Ureter (tissue), 1 donor: ENCODE measurements at places on chromosomes 12 and 14. TPM values are rescaled to one million over a fixed set of nuclear protein-coding genes. Genes with fewer than 3 reads are reported as not detected.

PPFIA2 gene
- total RNA-seq = 18.5 TPM

DNA sequence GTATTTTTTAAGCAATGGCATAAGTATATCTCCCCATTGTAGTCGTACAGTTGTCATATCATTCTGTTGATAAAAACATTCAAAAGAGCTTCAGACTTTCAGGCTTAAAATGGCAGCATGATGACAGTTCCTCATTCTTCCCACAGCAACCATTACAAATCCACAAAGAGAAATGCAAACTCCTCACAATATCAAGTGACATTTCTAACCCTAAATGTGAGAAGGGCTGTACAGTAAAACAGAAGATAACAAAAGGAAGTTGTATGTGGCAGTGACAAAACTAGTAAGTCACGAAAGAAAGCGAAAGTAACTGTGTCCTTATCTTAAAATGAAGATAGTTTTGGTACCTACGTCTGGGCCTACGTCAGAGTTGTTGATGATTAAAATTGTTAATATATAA is 46.7 kb downstream of the GXYLT1 start:
- DNase-seq = no peak

DNA sequence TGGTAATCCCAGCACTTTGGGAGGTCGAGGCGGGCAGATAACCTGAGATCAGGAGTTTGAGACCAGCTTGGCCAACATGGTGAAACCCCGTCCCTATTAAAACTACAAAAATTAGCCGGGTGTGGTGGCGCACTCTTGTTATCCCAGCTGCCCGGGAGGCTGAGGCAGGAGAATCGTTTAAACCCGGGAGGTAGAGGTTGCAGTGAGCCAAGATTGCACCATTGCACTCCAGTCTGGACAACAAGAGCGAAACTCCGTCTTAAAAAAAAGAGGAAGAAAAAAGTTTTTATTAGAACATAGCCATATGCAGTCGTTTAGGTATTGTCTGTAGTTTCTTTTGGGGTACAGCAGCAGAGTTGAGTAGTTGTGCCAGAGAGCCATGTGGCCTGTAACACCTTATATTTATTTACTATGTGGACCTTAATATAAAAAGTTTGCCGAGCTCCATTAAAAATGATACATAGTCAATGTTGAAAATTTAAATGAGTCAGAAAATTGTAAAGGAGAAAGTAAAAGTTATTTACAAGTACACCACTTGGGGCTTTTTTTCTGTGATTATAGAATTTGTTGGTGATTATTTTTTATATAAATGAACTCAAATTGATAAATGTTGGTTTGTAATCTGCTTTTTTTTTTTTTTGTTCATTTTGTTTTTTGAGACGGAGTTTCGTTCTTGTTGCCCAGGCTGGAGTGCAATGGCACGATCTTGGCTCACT is 2.2 kb downstream of the ADIPOR2 start:
- no peak for DNase-seq

CLEC7A gene
- 9.0 TPM for total RNA-seq

DNA sequence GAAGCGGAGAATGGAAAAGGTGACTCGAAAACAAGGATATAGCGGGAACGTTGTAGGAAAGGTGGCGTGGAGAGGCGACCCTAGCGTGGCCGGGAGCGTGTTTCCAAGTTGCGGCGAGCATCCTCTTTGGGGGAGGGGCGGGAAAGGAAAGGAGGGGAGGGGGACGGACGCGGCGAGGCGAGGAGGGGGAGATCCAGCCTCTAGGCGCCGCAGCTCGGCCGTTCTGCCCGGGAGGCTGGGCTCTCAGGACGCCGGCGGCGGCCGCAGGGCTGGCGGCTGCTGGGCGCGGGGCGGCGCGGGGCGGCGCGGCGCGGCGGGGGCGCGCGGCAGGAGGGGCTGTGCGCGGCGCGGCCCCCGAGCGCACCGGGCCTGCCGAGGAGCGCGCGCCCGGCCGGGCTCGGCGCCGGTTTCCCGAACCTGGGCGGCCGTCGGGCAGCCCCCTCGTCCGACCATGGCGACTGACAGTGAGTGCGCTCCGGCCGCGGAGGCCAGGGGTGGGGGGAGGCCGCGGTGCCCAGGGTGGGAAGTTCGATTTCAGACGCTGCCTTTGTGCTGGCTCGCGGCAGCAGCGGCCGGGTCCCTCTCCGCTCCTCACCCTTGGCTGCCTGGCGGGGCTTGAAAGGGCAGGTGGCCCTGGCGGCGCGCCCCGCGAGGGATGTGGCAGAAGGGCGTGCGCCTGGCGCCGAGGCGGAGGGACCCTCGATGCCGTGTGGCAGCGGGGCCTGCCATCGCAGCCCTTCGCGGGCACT is 50.3 kb downstream of the SNAPC1 start:
- no peak for DNase-seq

- DNase-seq = no peak
Observed at GRCh38 chr12:71626768-71627167, 36.9 kb downstream of the ZFC3H1 start.

OVCH1 gene
- 0.18 TPM for total RNA-seq

DNA sequence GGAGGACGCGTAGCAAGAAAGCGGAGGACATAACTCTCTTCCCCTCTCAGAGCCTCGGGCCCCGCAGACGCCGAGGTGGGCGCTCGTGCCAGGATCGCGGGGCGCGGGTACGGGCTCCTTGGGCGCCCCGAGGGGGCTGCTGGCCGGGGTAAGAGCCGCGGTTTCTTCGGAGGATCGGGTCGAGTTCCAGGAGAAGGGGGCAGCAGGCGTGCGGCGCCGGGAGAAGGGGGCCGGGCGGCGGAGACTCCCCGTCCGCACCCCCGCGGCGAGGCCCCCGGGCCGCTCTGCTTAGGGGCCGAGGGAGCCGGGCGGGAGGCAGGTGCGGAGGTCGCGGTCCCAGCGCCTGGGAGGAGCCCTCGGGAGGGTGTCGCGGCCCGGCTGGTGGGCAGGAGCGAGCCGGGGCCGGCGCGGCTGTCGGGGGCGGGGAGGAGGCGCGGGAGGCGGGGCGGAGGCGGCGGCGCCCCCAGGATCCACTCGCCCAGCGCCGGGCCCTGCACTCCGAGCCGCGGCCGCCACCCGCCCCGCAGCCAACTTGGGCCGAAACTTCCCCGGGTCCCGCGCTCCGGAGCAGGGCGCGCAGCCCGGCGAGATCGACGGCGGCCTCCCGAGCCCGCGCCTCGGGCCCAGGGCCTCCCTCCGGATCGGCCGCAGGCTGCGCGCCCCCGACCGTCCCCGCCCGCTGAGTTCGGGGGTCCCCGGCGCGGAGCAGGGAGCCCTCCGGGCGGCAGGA is 64.4 kb downstream of the FBXL14 start:
- no peak for DNase-seq

DNA sequence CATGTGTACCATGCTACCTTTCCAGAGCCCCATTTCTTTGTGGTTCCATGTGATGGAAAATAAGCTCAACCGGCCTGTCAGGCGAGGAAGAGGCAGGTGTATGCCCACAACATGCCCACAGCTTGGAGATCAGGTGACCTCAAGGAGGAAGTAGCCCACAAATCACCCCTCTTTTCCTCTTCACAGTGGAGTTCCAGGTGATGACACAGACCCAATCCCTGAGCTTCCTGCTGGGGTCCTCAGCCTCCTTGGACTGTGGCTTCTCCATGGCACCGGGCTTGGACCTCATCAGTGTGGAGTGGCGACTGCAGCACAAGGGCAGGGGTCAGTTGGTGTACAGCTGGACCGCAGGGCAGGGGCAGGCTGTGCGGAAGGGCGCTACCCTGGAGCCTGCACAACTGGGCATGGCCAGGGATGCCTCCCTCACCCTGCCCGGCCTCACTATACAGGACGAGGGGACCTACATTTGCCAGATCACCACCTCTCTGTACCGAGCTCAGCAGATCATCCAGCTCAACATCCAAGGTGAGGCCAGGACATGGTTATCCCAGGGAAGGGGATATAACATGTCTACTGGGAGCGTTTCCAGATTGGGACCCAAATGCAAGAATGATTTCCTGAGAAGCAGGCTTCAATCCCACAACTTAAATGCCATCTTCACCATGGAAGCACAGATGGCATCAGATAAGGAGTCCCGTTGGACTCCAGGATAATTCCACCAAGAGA is 5.5 kb downstream of the TAPBPL start:
- DNase-seq = no peak

- DNase-seq = peak; percentile 91
Observed at GRCh38 chr14:89214221-89214965, 202.6 kb downstream of the FOXN3 start.

GRCh38 chr14:26289891-26290486 is 307.8 kb downstream of the NOVA1 start:
- DNase-seq = no peak

ACSS3 gene
- 23.4 TPM for total RNA-seq

CABP1 gene
- total RNA-seq = 5.9 TPM

GRCh38 chr12:5043589-5044419 is at the start of gene KCNA5:
Gene KCNA5 (plus strand): TSS chr12:5043879. CDS start chr12:5044148, 269 bp downstream.
- no peak for DNase-seq

BEGAIN gene
- 4.2 TPM for total RNA-seq

- no peak for DNase-seq
Observed at GRCh38 chr14:33588771-33589170, 362.1 kb downstream of the EGLN3 start.
